Central memory CD8-positive, alpha-beta T cell (primary cell): ENCODE measurements at places on chromosomes 5 and 9.

- DNase-seq = no peak
- H3K4me1 ChIP-seq = no peaks in the 10 kb centered on the region
- no peak overlapping the region for H3K4me3 ChIP-seq
- peaks cover 47% of the 10 kb centered on the region for H3K27me3 ChIP-seq
- no peak overlapping the region for H3K27ac ChIP-seq
These were observed 29.8 kb upstream of the ALDOB start for GRCh38 chr9:101465326-101465915.

DNA sequence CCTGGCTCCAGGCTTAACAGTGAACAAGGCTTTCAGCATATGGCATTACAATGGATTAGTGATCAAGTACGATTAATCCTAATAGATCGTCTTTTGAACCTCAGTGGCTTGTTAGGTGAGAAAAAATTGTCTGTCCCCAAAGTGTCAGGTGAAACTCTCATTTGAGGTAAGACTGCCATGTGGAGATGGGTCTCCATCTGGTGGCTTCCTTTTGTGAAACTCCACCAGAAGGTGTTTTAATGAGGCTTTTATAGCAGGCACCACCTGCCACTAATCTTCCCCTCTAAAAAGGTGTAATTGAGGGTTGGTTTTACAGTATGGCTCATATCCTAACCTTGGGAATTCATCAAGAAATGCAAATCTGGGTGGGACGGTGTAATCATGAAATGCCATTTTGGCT lies 471.1 kb upstream of the MPDZ start:
- H3K27me3 ChIP-seq = no peaks in the 10 kb centered on the region
- no peaks in the 10 kb centered on the region for H3K36me3 ChIP-seq
- no peaks in the 10 kb centered on the region for H3K4me1 ChIP-seq
- H3K27ac ChIP-seq = no peak overlapping the region

DNA sequence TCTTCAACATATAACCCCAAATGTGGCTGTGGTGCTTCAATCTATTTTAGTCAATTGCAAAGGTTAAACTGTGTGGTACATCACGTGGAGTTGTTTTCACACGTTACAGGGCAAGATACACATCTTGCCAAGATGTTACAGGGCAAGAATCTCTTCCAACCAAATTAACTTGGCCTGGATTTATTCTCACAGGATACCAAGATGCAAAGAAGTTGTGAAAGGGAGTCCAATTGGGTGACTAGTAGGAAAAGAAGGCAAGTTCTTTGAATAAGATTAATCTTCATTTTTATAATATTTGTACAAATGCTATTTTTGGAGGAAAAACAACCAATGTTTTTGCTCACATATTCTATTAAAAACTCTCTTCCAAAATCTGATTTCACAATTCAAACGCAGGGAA lies 4.8 kb upstream of the IFNA8 start:
- DNase-seq = no peak
- peaks cover 1% of the 10 kb centered on the region for H3K36me3 ChIP-seq
- H3K4me1 ChIP-seq = no peaks in the 10 kb centered on the region
- no peak overlapping the region for H3K4me3 ChIP-seq
- H3K27me3 ChIP-seq = peaks cover 61% of the 10 kb centered on the region

- H3K36me3 ChIP-seq = no peaks in the 10 kb centered on the region
- H3K4me1 ChIP-seq = no peaks in the 10 kb centered on the region
These were observed 9.7 kb upstream of the LRRC14B start for GRCh38 chr5:181566-181965.

- no peaks in the 10 kb centered on the region for H3K36me3 ChIP-seq
- H3K4me3 ChIP-seq = no peak overlapping the region
These were observed 65.4 kb upstream of the FCN1 start for GRCh38 chr9:134983074-134983473.

GRCh38 chr5:179262126-179262920 lies 82.9 kb downstream of the ADAMTS2 start:
- DNase-seq = no peak
- H3K36me3 ChIP-seq = peaks cover 2% of the 10 kb centered on the region
- no peak overlapping the region for H3K27ac ChIP-seq
- H3K4me1 ChIP-seq = no peaks in the 10 kb centered on the region
- H3K27me3 ChIP-seq = peaks cover 8% of the 10 kb centered on the region

- H3K4me3 ChIP-seq = no peak overlapping the region
- no peaks in the 10 kb centered on the region for H3K27me3 ChIP-seq
- no peak for DNase-seq
- no peak overlapping the region for H3K27ac ChIP-seq
- no peaks in the 10 kb centered on the region for H3K4me1 ChIP-seq
These were observed 2023.6 kb upstream of the CDH6 start for GRCh38 chr5:29169886-29170285.

DNA sequence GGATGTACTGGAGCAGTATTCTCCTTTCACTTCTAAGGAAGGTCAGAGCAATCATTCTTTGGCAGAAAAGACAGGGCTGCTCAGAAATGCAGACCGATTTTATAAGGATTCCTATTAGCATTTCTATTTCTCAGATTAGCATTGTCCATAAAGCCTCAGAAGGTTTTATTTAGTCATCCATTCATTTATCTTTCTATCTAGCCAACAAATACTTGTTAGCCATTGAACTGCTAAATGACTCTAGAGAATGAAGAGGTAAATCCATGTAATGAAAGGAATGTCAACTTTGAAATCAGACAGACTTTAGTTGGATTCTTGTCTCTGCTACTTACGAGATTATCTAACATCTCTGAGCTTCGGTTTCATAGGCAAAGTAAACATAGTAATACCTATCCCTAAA lies 165.2 kb downstream of the SLC25A46 start:
- no peak for DNase-seq
- H3K27ac ChIP-seq = no peak overlapping the region
- no peaks in the 10 kb centered on the region for H3K36me3 ChIP-seq
- peaks cover 12% of the 10 kb centered on the region for H3K27me3 ChIP-seq

- H3K4me3 ChIP-seq = no peak overlapping the region
- no peak for DNase-seq
- H3K27ac ChIP-seq = no peak overlapping the region
- H3K4me1 ChIP-seq = no peaks in the 10 kb centered on the region
- peaks cover 10% of the 10 kb centered on the region for H3K27me3 ChIP-seq
These were observed 76.4 kb upstream of the SMARCA2 start for GRCh38 chr9:1938675-1939170.

- no peak overlapping the region for H3K27ac ChIP-seq
- no peak for DNase-seq
- H3K4me1 ChIP-seq = no peaks in the 10 kb centered on the region
- H3K36me3 ChIP-seq = peaks cover 2% of the 10 kb centered on the region
These were observed 759.5 kb downstream of the TAF11L14 start for GRCh38 chr5:18393565-18394442.

DNA sequence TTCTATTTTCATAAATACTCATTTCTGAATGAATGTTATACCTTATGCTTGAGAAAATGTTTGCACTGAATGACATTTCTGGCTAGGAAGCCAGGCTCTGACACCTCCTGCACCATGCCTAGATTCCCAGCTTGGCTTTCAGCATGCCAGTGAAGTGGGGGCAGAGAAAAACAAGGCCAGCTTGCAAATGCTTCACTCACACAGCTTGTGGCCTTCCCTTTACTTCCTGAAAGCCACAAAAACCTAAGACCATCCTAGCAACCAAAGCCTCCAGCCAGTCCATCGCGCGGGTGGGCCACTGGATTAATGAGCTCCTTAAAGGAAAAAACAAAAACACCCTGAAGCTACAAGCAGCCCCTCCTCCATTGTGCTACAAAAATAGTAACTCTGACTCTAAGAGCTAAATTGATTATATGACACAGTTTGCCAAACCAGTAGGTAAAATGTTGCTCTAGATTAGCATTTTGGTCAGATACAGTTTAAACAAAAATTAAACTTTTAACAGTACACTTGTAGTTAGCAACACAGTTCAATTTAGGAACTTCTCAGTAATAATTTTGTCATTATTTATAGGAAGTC lies 159.9 kb downstream of the TSSK1B start:
- no peak for DNase-seq
- H3K27me3 ChIP-seq = no peaks in the 10 kb centered on the region
- H3K4me1 ChIP-seq = peaks cover 12% of the 10 kb centered on the region
- no peak overlapping the region for H3K4me3 ChIP-seq
- H3K27ac ChIP-seq = no peak overlapping the region
